ENCODE measurements at places on chromosomes 7 and 10.

- no peak for DNase-seq
Observed at GRCh38 chr10:69042417-69042816, 45.5 kb upstream of the SRGN start.

DNA sequence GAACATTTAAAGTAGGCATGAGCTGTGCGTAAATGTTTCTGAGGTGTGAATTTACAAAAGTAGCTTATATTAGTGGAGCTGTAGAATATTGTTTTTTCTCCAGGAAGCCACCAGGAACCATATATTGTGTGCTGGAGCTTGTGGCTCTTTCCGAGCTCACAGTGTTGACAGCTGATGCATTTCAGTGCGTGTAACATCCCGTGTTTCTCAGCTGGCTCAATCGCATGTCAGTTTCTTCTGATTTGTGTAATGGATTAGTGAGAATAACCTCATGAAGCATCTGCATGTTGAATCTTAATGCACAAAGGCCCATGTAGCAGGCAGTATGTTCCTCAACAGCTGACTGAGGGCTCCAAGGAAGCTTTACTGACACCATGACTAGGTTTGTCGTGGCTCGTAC is 39.4 kb downstream of the VKORC1L1 start:
- DNase-seq: no peak

- no peak for DNase-seq
Observed at GRCh38 chr10:37314350-37314749, 189.0 kb downstream of the ANKRD30A start.

GRCh38 chr7:81014266-81014665 is 95.4 kb upstream of the SEMA3C start:
- DNase-seq: no peak

DNA sequence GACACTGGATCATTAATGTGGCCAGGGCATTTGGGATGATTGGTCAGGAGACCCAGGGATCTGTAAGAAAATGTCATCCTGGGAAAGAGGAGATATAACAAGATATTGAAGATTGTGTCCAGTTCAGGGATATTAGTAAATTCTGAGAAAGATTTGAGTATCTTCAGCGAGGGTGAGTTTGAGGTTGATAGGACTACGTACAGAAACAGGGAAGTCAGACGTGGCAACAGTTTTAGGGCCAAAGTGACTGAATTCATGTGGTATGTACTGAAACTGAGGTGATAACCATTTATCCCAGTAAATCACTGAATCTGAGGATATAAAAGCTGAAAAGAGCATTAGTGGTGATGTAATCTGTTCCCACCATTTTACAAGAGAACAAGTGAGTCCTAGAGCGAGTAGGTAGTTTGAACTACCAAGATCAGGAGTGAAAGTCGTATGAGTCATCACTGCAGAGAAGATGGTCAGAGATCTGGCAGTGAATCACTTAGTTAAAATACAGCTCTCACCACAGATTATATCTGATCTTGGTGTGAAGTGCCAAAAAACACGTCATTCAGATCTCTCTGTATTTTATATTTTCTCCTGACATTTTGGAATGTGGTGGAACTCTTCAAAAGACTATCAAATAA is 220.5 kb downstream of the CDK14 start:
- no peak for DNase-seq

Data from activated effector memory CD4-positive, alpha-beta T cell treated with anti-CD3 and anti-CD28 coated beads, Interleukin-2, amount 50 U/mL, for 16 hours (primary cell).